CD4-positive, alpha-beta memory T cell (primary cell): ENCODE measurements at places on chromosomes 7 and 10. TPM values are rescaled to one million over a fixed set of nuclear protein-coding genes. Genes with fewer than 3 reads are reported as not detected.

- DNase-seq = no peak
Measured at GRCh38 chr7:50285269-50285668, 19.2 kb upstream of the IKZF1 start.

DNA sequence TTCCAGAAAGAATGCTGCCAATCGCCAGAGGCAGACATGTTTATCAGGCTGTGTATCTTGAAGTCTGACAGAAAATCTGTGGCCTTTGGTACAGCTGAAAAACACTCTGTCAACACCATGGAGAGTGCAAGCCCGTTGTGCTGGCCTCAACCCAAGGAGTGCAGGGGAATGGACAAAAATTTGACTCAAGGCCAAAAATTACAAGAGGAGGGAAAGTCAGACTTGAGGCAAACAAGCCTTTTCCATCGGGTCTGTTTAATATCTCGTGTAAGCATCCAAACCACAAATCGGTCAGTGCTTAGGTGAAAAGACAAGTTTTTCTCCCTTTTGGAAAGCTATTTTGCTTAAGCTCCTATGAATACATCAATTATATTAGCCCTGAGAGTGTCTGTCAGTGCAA lies 305.3 kb upstream of the NFE2L3 start:
- no peak for DNase-seq

DNA sequence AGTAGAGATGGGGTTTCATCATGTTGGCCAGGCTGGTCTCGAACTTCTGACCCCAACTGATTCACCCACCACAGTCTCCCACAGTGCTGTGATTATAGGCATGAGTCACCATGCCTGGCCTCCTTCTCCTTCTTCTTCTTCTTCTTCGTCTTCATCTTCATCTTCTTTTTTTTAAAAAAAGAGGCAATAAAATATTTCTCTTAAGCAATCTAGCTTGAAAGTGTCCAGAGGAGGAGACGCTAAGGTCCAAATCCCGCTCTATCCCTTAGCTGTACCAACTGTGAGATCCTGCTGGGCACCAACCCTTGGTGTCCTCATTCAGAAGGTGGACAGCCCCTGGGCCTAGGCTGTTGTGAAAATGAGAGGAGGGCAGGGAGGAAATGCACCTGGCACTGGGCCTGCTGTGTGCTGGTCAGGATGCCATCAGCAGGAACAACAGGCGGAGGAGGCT lies 13.9 kb upstream of the PSAP start:
- DNase-seq = no peak

DNA sequence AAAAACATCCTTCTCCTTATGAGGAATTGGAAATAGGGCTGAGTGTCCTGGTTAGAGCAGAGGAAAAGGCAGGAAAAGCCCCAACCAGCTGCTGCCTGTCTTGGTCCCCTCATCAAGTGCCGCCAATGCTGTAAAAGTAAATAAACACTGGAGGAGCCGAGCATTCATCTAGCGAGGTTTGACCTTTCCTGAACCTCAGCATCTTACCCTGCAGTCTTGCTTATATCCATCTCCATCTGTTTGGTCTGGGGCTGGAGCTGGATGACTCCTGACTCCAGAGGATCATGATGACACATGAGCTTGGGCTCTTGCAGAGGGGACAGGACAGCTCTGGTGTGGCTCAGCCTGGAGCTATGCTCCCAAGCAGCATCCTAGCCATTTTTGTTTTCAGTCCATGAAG lies 501.1 kb downstream of the TNS3 start:
- DNase-seq = no peak

DNA sequence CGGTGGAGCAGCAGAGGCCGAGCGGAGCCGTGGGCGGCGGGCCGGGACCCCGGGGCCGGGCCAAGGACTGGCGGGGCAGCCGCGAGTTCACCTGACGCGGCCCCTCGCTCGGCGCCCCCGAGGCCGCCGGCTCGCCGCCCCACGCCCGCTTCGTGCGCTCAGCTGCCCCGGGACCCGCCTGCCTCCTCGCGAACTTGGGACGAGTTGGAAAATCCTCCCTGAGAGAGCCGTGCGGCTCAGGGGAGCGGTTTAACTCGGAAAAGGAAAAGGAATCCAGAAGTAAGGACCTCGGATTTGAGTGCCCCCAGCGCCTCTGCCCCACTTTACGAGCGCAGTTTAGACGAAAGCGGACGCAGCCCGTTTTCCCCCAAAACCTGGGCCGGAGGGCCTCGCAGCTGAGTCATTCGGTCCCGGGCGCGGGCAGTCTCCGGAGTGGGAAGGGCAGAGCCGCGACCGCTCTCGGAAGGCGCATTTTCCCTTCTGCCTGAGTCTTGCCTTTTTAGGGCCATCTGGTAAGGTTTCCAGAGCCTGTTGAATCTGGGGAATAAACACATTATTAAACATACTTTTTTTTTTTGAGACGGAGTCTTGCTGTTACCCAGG lies 744 bp downstream of the CREM start:
- DNase-seq = peak; percentile 74

GRCh38 chr10:86085686-86086085 lies 280.9 kb downstream of the GRID1 start:
- no peak for DNase-seq

The RADIL gene
- polyA plus RNA-seq = not detected

GRCh38 chr7:29113384-29114102 lies 32.8 kb downstream of the CPVL start:
- no peak for DNase-seq

DNA sequence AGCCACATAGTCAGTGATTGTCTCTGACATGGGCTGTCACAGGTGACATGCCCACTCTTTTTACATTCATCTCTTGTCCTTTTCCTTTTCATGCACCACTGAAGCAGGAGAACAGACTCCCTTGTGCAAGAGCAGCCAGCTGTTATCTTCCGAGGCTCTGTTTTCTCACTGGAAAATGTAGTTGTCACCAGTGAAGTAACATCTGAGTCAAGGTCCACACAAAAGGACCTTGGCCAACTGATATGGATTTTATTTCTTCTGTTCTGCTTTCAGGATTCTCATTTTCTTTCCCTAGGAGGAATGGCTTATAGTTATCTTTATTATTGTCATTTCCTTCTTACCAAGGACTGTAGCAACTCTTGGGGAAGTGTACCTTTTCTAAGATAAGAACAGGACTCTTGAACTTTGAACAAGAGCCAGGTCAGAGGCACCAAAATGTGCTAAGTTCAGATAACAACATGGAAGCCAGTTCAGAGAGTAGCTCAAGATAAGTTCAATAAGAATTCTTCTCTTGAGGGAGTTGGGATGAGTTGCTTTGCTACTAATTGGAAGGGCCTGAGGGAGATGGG lies 22.7 kb downstream of the AVPI1 start:
- DNase-seq = no peak

The HOXA5 gene
- polyA plus RNA-seq = not detected

- DNase-seq = no peak
Measured at GRCh38 chr10:86254526-86255174, 111.9 kb downstream of the GRID1 start.

DNA sequence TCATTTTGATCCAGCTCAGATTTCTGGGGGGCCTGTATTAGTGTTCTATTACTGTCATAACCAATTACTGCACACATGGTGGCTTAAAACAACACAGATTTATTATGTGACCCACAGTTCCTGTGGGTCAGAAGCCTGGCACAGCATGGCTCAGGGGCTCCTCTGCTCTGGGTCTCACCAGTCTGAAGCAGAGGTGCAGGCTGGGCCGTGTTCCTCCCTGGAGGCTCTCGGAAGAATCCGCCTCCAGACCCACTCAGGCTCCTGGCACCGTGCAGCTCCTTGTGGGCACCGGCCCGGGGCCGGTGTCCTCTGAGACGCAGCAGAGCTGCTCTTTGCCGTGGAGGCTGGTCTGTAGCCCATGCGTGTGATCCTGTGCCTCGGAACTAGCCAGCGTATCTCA lies 61.5 kb downstream of the RAMP3 start:
- no peak for DNase-seq

The IFIT1B gene
- not detected for polyA plus RNA-seq

The HOXA1 gene
- 0.68 TPM for polyA plus RNA-seq

The STK32C gene
- 7.5 TPM for polyA plus RNA-seq

The IDE gene
- 19.5 TPM for polyA plus RNA-seq

The ANLN gene
- polyA plus RNA-seq = not detected

- DNase-seq = no peak
Measured at GRCh38 chr10:104076743-104077160, 8.9 kb downstream of the COL17A1 start.

GRCh38 chr7:123569352-123570010 lies 11.9 kb upstream of the NDUFA5 start:
- no peak for DNase-seq

DNA sequence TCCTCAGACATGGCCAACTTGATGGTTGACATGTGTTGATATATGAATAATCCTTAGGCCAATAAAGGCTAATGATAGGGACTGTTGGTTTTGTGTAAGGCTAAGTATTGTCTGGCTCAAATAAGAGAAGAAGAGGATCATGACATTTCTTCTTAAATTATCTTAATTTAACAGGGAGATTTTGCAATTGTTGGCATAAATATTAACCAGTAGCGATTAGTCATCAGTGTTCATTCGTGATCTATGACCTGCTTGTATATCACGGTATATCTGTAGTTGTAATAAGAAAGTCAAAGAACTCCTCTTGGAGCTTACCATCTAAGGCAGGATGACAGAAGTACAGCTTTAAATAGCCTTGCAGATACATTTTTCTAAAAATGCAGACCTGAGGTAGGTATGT lies 196.4 kb downstream of the CREB5 start:
- DNase-seq = no peak

The TLX1 gene
- polyA plus RNA-seq = not detected

DNA sequence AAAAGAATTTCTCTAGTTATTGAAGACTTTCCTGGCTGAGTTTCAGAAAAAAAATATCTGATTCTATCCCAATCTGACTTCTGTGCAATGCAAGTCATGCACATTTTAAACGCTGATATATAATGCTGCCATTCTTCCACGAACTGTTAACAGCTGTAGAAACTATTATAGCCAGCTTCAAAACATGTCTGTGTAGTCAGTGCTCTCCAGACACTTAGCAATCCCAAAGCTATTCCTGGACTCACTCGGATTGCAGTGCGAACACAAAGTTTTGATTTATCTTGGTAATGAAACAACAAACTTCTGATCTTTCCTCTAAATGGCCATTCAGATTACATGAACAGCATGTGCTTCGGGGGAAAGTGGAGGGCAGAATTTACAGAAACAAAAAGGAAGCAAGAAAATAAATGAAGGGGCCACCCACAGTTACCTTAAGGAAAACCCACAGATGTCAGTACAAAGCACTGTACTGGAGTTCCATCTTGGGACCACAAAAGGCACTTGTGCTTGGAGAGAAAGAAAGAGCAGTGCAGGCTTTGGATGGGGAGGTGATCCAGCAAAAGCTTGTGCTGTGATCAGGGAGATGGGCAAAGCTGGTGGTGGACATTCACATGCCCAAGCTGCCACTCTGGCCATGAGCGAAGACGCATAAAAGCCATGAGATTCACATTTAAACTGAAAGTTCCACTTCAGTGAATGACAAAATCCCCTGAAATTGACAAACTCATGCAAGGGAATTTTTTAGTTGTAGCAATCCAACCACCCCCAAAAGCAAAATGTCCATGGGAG lies 32.1 kb upstream of the ADO start:
- DNase-seq = no peak

The SFRP5 gene
- not detected for polyA plus RNA-seq

The CHST15 gene
- 0.13 TPM for polyA plus RNA-seq

- no peak for DNase-seq
Measured at GRCh38 chr7:369476-370258, 79.7 kb downstream of the FOXL3 start.

The CALHM1 gene
- polyA plus RNA-seq = not detected

- DNase-seq = no peak
Measured at GRCh38 chr7:116161728-116162127, 48.6 kb upstream of the TES start.

DNA sequence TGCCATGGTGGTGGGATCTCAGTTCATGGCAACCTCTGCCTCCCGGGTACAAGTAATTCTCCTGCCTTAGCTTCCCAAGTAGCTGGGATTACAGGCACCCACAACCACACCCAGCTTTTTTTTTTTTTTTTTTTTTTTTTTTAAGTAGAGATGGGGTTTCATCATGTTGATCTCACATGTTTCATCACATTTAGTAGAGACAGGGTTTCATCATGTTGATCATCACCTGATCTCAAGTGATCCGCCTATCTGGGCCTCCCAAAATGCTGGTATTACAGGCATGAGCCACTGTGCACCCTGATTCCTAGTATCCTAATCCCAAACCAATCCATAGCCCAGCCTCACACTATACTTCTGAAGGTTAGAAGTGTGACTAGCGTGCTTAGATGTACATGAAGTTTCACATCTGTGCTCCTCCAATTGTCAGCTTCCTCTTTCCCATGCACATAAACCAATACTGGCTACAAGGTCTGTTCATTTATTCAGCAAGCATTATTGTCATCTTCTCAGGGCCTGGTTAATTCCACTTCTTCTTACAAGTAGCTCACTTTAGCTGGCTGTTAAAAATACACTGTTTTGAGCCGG lies 6.8 kb upstream of the NAT16 start:
- no peak for DNase-seq

GRCh38 chr7:129522088-129522970 lies 20.0 kb downstream of the SMKR1 start:
- DNase-seq = no peak

The HOXA11 gene
- not detected for polyA plus RNA-seq

GRCh38 chr10:35470925-35471315 lies 134.2 kb upstream of the GJD4 start:
- no peak for DNase-seq

The MICU1 gene
- 25.7 TPM for polyA plus RNA-seq
